Activated naive CD4-positive, alpha-beta T cell treated with anti-CD3 and anti-CD28 coated beads, Interleukin-2, amount 10 ng/mL, durations not matched to agents 5 hours and 36 hours (primary cell): ENCODE measurements at places on chromosomes 16 and 17. TPM values are rescaled to one million over a fixed set of nuclear protein-coding genes. Genes with fewer than 3 reads are reported as not detected.

The TPSG1 gene
- total RNA-seq = not detected

The CDYL2 gene
- 36.3 TPM for total RNA-seq

The TRIM16 gene
- total RNA-seq = 9.2 TPM

The CNGB1 gene
- not detected for total RNA-seq

The ADAP2 gene
- not detected for total RNA-seq

The CDK5R1 gene
- total RNA-seq = 7.4 TPM
